T-helper 1 cell (primary cell): ENCODE measurements at places on chromosomes 13 and 19.
A peak's percentile ranks its signal among the peaks of the same experiment; 100 is the strongest.

DNA sequence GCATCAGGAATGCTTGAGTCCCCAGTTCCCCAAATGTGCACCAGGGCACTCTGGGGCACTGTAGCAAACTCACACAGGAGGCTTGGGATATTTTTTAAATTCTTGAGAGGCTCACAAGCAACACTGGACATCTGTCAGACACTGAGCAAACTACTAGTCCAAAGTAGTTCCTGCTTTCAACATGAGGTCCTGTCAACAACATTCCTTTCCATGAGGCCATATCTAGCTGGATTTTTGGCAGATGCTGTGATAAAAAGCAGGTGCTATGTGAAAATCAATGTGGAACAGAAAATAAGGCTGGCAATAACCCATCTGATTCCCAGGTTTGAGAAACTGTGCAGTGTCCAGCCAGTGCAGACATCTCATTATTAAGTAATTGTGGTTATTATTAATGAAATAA, 50.5 kb downstream of the STARD13 start:
- no peak for DNase-seq

DNA sequence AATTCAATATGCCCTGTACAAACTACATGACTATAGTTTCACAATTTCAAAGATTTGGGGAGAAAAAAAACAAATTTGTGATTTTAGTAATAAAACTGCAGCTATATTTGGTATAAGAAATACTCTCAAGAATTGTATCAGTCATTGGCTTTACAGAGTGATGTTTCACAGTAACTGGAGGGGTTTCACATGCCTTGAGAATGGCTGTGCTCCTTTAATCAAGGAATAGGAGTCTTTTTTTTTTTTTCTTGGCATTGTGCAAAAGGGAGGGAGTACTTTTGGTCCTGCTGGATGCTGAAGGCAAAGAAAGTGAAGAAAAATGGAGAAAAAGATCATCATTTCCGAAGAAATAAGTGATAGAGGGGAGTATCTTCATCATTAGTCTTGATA, 6.8 kb downstream of the ZNF507 start:
- DNase-seq = no peak

DNA sequence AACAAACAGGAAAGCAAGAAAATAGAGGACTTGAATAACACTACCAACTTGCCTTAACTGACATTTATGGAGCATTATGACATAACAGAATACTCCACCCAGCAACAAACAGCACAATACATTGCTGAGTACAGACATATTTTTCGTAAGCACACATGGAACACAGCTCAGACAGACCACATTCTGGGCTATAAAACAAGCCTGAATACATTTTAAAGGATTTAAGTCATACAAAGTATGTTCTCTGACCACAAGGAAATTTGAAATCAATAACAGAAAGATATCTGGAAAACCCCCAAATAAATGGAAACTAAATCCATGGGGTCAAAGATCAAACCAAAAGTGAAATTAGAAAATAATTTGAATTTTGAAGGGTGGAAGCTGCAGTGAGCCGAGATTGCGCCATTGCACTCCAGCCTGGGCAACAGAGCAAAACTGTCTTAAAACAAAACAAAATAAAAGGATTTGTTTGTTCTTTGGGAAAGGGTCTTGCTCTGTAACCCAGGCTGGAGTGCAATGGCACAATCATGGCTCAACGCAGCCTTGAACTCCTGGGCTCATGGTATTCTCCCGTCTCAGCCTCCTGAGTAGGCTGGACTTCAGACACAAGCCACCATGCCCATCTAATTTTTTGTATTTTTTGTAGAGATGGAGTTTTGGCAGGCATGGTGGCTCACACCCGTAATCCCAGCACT, 5.6 kb downstream of the ZDHHC20 start:
- DNase-seq = no peak

DNA sequence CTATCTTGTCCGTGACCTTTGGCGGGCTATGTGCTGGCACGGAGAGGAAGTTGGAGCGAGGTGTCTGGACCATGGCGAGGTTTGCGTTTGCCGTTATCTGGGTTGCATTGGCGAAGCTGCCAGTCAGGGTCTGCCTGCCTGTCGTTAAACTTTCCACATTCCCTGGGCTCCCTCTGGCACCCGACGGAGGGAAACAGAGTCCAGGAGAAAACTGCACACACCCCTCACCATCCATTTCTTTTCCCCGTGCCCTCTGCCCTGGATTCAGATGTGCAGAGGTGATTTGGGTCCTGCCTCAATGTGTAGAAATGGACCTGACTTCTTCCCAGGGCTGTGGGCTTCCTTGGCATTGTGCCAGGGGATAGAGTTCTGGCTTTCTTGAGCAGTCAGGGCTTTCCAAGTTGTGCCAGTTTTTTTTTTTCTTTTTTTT, 142.4 kb downstream of the URI1 start:
- DNase-seq = no peak

DNA sequence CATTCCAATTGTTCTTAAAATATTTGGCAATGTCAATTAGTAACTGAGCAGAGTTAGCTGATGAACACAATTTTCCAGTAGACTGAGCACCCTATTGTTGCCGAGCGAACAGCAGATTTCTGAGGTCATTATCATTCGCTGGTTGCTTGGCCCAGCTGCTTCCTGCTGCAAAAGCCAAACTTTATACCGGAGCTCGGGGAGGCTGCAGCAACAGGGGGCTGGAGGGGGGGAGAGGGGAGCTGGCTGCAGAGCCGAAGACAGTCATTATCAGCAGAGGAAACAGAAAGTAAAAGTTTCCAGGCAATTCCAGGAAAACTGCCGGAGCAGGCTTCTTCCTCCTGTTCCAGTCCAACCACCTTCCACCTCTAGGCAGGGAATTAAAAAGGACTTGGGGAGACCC, 77.9 kb downstream of the ZNF536 start:
- no peak for DNase-seq

DNA sequence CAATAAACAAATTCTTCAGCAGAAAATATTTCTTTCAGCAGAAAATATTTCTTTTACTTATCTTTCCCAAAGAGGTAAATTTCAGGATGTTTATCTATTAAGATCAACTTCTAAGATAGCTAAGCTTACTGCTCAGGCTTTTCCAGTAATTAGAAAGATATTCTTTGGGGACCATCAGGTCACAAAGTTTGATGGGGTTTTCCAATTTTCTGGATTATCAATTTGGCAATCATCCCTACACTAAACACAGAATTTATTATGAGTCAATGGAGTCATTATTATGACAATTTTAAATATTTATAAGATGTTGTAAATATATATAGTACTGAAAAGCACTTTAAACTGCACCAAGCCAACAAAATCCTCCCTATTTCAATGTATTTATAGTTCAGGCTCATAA, 137.6 kb downstream of the AKAP11 start:
- DNase-seq = no peak

GRCh38 chr13:42275506-42275905, 3.6 kb downstream of the AKAP11 start:
- no peak for DNase-seq

DNA sequence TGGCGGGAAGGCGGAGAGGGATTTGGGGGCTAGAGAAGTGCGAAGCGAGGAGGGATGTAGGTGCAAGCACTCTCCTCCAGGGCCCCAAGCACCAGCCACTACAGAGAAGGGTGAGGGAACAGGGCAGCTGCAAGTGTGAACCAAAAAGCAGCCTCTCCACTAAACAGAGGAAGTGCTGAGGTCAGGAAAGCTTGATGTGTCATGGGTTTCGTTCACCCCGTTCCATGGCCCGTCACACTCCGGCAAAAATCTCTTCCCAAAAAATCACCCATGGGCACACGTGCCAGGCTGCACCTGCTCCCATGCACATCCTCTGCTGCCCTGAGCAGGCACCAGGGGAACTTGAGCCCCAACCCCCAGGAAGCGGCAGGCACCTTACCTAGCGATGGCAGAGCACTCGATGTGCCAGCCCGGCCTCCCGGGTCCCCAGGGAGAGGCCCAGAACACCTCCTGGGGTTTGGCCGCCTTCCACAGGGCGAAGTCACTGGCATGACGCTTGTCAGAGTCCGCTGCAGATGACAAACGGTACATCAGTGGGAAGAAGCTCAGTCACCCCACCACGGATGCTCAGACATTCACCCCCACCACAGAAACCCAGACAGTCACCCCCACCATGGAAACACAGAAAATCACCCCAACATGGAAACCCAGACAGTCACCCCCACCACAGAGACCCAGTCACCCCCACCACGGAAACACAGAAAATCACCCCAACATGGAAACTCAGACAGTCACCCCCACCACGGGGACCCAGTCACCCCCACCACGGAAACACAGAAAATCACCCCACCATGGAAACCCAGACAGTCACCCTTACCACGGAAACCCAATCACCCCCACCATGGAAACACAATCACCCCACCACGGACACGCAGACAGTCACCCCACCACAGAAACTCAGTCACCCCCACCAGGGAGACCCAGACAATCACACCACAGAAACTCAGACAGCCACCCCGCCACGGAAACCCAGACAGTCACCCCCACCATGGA, 29.0 kb downstream of the CARS2 start:
- peak; percentile 40 for DNase-seq

DNA sequence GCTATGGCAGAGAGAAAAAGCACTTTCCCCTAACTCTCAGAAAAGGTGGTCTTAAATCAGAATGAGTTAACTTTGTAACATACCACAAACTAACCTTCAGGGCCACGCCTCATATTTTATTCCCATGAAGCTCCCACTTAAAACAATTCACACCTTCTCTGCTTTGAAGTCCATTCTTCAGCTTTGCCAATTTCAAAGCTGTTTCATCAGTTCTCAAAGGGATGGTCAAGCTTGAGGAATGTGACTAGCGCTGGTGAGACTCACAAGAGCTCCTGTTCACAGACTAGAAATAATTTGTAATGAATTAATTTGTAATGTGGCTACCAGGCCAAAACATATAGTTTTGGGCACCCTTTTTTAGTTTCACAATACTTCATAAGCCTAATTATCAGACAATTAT, 68.2 kb downstream of the STK24 start:
- DNase-seq = no peak

DNA sequence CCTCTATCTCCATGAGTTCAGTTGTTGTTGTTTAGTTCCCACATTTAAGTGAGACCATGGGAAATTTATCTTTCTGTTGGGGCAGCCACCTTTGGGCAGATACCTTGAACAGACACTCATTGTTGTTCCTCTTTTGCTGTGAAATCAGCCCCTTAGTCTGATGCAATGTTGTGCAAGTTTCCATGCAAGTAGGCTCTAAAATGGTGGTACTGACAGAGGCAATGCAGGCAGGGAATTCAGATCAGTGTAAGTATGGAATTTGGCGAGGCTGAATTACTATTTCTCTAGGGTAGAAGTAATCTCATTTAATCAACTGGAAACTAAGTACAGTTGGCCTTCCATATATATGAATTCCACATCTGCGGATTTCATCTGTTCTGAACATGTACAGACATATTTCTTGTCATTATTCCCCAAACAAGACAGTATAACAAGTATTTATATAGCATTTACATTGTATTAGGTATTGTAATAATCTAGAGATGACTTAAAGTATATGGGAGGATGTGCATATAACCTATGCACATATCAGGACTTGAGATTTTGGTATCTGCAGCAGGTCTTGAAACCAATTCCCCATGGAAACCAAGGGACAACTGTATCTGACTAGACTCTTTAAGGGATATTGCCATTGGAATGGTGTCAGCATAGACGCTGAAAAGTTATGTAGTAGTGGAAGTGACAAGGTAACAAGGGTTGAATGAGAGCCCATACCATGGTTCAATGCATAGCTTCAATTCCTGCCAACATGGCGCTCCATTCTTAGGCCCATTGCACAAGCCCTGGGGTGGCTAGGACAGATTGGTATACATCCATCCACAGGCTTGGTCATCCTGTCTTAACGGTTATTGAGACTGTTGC, 281.5 kb upstream of the HTR2A start:
- no peak for DNase-seq

DNA sequence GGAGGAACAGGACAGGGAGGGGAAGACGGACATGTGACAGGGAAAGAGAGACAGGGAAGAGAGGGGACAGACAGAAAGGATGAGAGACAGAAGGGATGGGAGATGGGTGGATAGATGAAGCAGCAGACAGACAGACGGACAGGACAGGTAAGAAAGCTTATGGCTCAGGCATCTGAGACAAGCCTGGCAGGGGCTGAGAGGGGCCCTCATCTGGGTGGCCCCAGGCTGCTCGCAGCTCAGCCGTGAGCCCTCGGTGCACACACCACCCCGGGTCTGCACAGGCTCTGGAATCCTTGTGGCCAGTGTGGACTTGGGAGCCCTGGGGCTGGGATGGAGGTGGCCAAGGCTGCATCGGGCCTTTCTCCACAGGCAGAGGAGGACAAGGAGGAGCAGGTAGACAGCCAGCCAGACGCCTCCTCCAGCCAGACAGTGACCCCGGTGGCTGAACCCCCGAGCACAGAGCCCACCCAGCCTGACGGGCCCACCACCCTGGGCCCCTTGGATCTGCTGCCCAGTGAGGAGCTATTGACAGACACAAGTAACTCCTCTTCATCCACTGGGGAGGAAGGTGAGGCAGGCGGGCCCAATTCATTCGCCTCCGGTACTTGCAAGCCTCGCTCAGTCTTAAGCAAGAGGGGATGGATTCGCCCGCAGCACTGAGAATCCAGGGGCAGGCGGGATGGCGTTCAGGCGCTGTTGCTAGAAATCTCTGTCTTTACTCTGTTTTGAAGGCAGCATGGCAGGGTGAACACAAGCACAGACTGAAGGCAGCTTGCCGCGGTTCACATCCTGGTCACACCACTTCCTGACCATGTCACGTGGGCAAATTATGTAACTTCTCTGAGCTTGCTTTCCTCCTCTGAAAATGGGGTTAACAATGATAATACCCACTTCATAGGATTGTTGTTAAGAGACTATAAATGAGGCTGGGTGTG, 14.0 kb downstream of the GRAMD1A start:
- DNase-seq = peak; percentile 64

DNA sequence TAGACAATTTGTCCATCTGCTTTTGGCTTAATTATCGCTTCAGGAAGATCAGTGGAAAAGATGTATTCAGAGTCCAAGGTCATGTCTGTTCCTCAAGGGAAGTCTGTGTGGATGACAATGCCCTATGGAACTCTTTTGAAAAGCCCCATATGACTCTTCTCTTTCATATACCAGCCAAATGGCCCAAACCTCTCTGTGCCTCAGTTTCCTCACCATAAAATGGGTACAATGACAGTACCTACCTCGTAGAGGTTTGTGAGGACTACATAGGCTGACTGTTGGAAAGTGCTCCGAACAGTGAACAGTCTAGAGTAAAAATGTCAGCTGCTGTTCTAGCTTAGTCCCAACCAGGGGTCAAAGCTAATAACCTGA, 104.6 kb downstream of the COL4A2 start:
- DNase-seq = no peak

GRCh38 chr19:7214324-7215089, 79.7 kb downstream of the INSR start:
- no peak for DNase-seq
